ENCODE measurements at places on chromosomes 4 and X.

GRCh38 chr4:7788694-7789425 lies 150.8 kb downstream of the AFAP1 start:
- DNase-seq, result no peak

- no peak for DNase-seq
Measured at GRCh38 chrX:133550665-133551485, 135.6 kb upstream of the GPC4 start.

GRCh38 chr4:144709793-144710525 lies 64.0 kb downstream of the HHIP start:
- DNase-seq, result no peak

GRCh38 chrX:103250977-103251376 lies 4.0 kb downstream of the TCEAL8 start:
- DNase-seq, result no peak

DNA sequence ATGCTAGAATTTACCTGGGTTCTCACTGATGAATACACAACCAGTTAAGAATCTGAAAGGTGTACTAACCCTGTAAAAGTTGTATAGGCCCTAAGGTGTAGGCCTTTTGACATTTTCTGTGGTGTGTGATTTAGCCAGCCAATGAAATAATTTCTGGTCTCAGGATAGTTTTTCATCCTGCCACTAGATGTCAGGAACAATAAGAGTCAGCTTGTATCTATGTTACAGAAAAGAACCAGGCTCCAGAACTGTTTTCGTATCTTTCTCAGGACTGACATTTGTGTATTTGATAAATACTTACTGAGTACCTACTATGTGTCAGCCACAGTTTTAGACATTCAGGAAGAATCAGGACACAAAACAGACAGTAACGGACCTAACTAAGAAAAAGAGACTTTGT lies 673.6 kb upstream of the TENM3 start:
- no peak for DNase-seq

- DNase-seq, result no peak
Measured at GRCh38 chr4:8781641-8782040, 90.0 kb downstream of the HMX1 start.

DNA sequence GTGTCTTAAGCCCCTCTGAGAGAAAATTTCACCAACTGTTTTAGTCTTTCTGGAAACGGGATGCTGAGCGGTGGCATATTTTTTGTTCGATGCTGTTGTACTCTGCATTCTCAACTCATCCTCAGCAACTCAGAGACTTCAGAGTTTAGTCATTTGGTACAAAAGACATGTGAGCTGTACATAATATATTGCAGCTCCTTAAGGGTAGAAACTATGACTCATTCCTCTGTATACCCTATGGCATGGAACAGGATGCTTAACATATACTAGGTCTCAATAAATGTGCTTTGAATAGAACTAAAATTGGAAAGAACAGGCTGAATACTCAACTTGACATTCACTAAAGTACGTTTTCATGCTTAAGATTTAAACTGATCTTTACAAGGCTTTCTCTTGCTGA lies 130.5 kb upstream of the SLITRK2 start:
- no peak for DNase-seq

DNA sequence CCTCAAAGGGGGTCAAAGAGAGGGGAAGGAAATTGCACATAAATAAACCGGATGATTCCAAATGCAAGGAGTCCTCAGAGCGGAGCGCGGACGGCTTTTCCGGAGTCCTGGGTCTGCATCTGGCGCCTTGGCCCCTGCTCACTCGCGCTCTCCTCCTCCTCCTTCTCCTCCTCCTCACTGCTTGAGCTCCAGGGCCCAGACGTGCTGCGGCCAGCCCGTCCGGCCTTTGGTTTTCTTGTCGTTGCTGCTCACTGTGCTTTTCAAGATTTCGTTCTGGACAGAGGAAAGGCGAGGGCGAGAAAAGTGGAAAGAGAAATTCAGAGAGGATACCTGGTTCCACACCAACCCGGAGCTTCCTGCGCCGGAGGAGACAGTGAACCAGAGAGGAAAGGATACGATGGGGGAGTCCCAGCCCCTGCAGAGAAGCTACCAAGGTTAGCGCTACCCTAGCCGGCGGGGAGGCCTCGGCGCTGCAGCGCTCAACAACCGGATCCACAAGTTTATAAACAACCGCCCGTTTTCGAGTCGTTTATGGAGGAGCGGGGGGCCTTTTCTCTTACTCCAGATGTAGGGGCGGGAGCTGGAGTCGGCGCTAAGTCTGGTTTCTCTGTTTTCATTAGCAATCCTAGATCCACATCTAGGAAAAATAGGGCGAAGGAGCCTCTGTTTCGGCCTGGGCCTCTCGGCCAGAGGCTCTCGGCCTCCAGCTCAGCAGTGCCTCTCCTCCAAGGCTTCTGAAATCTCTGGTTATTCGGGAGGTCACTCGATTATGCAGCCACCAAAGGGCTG lies 2.7 kb downstream of the HAND2 start:
- DNase-seq, result no peak

DNA sequence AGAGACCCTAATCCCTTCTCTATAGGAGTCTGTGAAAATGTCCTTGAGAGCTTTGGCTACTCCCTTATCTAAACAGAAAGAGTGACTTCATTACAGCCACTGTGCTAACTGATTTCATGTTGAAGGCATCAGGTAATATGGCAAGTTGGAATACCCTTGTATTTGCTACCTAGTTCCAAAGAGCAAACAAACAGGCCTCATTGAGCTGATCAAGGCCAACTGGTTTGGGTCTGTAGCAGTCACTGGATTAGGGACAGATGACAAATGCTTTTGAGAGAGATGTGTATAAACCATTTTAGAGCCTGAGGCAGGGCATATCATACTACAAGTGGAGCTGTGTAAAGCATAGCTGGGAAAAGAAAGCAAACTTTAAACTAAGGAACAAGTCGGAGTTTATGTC lies 22.9 kb upstream of the PDLIM5 start:
- DNase-seq, result no peak

- no peak for DNase-seq
Measured at GRCh38 chrX:91389026-91389425, 45.6 kb upstream of the PABPC5 start.

DNA sequence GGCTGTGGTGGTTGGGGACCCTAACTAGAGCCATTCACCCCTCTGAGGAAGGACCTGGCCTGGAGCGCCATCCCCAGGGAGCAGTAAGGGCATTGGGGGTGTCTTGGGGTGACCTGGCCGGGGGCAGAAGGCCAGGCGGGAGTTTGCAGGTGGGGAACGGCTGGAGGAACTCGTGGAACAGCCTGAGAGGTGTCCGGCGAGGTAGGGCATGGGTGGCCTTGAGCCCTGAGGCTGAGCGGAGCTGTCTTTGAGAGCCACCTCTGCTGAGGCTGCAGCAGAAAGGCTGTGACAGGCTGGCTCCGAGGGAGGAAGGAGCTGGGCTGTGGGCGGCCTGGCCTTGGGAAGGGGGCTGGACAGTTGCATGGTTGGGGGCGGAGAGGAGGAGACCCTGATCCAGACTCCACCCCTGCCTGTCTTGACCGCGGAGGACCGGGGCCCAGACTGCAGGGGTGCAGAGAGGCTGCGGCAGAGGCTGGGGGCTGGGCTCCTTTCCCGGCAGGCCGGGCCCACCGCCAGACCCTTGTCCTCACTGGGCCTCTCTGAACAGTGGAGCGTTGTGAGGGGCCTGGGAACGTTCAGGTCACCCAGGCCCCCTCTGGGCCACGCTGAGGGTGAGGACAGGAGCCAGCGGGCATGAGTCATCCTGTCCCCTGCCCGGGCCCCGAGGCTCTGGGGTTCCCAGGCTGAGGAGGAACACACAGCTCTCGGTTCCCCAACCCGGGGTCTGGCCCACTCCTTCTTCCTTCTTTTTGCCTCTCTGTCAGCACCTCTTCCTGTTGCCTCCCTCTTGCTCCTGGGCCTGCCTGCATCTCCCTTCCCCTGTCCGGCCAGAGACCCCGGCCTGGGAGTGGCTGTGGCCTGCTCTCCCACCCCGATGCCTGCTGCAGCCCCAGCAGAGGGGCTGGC lies 8.1 kb downstream of the SH3BP2 start:
- no peak for DNase-seq

- DNase-seq, result no peak
Measured at GRCh38 chr4:25509646-25510045, 132.6 kb downstream of the ANAPC4 start.

- no peak for DNase-seq
Measured at GRCh38 chr4:2535376-2536192, 863 bp upstream of the FAM193A start.

DNA sequence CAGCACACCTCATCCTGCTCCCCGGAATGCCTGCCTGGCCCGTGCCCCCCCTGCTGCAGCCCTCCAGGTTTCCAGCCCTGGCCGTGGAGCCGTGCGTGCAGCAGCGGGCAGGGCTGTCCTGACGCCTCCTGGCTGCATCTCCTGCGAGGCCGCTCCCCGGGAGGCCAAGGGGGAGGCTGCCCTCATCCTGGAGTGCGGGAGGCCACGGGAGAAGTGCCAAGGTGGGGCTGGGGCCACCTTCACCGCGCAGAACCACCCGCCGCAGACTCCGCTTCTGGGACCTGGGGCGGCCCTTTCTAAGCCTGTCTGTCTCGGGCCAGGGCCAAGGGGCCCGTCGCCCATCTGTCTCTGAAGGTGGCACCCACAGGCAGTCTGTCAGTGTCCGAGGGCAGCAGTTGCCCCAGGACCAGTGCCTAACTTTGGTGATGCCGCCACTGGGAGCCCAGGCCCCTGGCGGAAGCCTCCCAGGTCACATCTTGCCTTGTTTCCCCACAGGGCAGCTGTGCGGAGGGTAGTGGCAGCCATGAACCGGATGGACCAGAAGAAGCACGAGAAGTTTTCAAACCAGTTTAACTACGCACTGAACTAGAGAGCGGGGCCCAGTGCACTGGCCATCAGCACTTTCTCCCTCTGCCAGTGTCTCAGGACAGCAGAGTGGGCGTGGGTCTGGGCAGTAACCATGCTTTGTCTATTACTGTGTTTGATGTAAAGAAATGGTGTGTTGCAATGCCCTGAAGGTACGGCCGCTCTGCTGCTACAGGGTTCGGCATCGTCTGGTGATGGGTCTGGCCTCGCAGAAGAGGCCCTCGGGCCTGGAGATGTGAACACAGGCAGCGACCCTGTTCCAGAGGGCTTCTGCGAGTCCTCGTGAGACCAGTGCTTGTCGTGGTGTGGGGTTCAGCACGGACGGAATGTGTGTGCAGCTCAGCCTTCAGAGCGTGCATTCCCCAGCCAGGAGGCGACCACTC lies 20.6 kb downstream of the NKX1-1 start:
- DNase-seq, result no peak

DNA sequence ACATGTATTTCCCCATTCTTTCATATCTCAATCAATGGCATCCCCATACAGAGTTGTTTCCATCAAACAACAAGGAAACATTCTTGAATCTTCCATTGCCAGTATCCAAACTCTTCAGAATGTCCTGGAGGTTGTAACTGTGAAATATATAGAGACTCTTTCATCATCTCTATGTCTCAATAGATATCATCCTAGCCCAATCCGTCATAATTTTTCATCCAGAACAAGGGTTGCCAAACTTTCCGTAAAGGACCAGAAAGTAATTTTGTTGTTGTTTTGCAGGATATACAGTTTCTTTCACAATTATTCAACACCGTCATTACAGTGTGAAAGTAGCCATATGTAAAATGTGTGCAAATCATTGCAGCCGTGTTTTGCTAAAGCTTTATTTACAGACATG lies 15.2 kb upstream of the CXCL6 start:
- no peak for DNase-seq

GRCh38 chr4:153246446-153247115 lies 42.3 kb downstream of the TRIM2 start:
- DNase-seq, result peak; percentile 24

- DNase-seq, result no peak
Measured at GRCh38 chr4:182449930-182450439, 206.8 kb downstream of the TENM3 start.

DNA sequence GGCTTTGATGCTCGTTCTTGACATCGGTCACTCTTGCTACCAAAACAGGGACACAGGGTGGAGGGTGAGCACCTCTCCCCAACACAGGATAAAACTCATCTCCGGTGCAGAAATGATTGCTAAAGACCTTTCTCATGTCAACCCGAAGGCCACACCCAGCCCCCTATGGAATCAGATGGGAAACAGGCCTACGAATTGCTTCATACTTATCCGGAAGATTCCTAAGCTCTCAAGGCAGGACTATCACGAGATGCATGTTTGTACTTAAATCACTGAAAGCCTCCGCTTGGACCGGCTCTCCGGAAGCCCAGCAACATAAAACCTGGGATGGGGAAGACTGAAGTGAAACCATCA lies 74.9 kb downstream of the MTMR1 start:
- no peak for DNase-seq

- no peak for DNase-seq
Measured at GRCh38 chr4:154911608-154912098, 130.6 kb downstream of the RBM46 start.

DNA sequence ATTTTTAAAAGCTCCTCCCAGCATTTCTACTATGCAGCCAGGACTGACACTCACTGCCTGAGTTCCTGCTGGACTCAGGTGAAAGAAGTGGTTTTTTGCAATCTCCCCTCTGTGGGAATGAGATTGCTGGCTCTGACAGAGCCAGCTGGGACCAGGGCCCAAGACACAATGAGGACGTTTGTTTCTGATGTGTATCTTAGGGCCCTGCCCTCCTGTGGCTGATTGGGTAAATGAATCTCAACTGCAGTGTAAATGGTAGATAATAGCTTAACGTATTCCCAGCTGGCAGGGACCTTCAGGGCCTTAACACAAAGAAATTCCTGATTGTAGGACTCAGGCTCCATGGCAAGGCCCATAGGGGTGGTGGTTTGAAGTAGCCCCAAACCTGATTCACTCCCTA lies 85.8 kb upstream of the PRPS1 start:
- peak; percentile 5 for DNase-seq

DNA sequence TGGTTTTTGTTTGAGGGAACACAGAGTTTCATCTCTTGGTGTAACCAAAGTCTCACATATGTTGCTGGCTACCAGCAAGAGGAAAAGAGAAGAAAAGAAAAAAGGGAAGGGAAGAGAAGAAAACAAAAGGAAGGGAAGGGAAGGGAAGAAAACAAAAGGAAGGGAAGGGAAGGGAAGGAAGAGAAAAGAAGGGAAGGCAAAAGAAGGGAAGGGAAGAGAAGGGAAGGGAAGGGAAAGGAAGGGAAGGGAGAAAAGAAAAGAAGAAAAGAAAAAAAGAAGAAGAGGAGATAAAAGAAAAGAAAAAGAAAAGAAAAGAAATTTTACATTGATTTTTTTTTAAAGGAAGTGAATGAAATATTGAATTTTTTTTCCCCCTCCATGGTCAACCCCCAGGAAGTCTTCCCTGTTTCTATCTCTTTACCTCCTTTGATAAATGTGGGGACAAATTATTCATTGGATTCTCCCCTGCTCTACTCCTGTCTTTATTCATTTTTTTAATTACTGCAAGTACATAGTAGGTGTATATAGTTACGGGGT lies 228.0 kb downstream of the SHOX start:
- DNase-seq, result no peak

- no peak for DNase-seq
Measured at GRCh38 chr4:38759113-38759789, 23.5 kb downstream of the TLR10 start.

GRCh38 chr4:154989511-154989910 lies 208.4 kb downstream of the RBM46 start:
- DNase-seq, result no peak

DNA sequence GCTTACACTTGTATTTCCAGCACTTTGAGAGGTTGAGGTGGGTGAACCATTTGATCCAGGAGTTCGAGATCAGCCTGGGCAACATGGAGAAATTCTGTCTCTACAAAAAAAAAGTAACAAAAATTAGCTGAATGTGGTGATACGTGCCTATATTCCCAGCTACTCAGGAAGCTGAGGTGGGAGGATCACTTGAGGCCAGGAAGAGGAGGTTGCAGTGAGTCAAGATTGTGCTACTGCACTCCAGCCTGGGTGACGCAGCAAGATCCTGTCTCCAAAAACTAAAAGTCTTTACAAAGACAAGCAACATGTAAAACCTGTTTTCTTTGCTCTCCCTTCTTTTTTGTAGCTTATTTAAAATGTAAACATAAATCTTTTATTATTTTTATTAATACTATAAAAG lies 1156.1 kb downstream of the FAT4 start:
- DNase-seq, result no peak

All from NCI-H2029 treated with DMSO at 0.1 percent for 48 hours (cell line).